ENCODE measurements at places on chromosomes 3 and 15.
A peak's percentile ranks its signal among the peaks of the same experiment; 100 is the strongest.

- DNase-seq = no peak
These were observed 4.5 kb downstream of the CCR5 start for GRCh38 chr3:46375218-46375617.

DNA sequence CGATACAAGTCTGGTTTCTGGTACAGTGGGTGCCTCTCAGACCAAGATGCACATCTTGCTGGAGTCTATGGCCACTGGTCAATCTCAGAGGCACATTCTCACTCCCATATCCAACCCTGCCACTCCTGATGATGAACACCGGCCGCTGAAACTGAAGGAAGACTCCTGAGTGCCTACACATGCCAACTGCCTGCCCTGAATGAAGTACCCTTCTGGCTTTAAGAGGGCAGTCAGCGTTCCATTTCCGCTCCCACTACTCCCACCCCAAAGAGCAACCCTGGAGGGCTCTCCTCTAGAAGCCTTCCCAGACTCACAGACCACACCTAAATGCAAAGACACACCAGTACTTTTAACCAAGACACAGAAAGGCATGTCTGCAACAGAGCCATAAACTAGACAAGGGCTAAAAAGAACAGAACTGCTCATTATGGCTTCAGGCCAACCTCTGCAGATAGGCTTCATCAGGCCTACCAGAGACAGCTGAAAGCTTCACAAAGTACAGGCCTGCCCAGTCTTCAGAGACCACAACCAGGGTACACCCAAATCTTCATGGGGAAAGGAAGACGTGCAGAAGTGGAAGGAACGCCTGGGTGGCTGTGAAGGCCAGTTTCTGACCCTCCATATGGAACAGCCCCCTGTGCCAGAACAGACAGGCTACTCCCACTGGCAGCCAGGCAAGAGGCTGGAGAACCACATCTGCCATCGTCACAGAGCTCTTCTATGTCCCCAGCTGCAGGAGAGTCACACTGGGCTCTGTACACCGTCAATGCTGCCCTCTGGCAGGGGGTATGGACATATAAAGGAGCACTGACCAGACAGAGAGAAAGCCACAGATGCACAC is 14.3 kb downstream of the ANP32A start:
- DNase-seq = peak; percentile 28

- DNase-seq = no peak
These were observed 6.5 kb upstream of the TM4SF19 start for GRCh38 chr3:196344663-196345062.

DNA sequence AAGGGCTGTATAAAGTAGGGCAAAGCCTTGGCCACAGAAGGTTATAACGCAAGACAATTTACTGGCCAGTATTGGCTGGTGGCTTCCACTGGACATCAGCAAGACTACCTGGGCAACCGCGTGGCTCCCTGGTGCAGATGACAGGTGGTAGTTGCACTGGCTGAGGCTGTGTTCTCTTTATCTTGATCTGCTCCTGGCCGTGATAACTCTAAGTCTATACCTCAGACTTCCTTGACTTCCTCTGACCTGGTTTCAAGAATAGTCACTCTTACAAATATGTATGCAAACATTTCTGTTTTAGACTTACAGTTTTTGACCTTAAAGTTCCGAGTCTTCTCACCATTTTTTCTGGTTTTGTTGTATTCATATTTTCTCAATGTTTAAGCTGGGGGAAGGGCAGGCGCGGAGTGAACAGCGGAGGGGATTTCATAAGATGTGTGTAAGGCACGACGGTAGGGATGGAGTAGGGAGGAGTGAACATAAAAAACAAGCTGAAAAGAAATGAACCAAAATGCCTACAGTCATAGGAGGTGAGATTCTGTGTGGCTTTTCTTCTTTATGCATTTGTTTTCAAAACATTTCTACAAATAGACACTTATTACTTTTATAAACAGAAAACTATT is 15.2 kb upstream of the TMEM212 start:
- no peak for DNase-seq

GRCh38 chr3:175741951-175742350 is 882.8 kb downstream of the NAALADL2 start:
- no peak for DNase-seq

All from right hindlimb (tissue), 1 donor.